Erythroblast (primary cell): ENCODE measurements at places on chromosomes 6 and 20.
A peak's percentile ranks its signal among the peaks of the same experiment; 100 is the strongest.

DNA sequence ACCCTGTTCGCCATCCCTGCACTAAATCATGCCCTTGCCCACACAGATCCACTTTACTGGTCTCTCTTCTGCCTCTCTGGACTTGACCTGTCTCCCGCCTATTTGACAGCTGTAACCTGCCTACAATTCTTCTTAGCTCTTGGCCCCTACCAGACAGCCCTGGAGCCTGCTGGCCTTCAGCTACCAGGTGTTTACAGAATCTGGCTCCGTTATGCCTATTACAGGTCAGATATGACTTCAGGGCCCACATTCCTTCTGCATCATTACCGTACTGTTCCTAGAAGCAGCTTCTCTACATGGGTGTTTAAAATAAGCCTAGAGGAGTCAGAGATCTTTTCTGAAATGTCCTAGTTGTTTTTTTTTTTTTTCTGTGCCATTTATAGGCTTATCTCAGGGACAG lies 45.4 kb upstream of the CCN6 start:
- no peak for DNase-seq

DNA sequence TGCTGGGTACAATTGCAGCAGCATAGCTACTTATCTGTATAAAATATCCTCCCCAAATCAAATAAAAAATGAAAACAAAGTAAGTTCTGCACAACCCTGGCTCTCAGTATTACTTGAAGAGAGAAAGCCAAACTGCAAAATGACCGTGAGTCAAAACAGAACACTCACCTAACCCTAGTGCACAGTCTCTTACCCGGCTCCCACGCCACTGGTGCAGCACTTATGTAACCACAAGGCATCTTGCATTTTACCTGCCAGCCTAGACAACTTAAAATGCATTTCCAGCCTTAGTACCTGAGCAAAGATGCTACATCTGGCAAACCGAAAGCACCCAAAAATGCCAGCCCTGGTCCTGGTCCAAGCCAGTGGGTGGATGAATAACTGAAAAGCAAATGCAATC lies 12.4 kb upstream of the SIRPB1 start:
- no peak for DNase-seq

GRCh38 chr6:3382326-3383279 lies 74.2 kb downstream of the SLC22A23 start:
- DNase-seq: no peak

DNA sequence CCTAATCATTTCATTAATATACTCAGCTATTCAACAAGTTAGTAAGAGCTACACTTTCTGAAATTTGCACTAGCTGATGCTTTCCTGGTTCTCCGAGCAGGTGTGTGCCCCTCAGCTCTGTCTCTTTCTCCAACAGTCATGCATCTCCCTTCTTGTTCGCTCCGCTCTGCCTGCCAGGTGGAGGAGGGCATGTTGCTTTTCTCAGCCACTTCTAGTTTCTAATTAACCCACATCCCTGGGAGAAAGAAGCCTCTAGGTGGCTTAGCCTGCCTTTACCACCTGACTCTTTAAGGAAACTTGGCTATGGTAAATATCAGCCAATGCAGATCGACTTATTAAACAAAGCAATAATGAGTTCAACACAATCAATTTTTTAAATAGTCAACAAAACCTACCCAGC lies 34.2 kb downstream of the LRFN2 start:
- DNase-seq: no peak

DNA sequence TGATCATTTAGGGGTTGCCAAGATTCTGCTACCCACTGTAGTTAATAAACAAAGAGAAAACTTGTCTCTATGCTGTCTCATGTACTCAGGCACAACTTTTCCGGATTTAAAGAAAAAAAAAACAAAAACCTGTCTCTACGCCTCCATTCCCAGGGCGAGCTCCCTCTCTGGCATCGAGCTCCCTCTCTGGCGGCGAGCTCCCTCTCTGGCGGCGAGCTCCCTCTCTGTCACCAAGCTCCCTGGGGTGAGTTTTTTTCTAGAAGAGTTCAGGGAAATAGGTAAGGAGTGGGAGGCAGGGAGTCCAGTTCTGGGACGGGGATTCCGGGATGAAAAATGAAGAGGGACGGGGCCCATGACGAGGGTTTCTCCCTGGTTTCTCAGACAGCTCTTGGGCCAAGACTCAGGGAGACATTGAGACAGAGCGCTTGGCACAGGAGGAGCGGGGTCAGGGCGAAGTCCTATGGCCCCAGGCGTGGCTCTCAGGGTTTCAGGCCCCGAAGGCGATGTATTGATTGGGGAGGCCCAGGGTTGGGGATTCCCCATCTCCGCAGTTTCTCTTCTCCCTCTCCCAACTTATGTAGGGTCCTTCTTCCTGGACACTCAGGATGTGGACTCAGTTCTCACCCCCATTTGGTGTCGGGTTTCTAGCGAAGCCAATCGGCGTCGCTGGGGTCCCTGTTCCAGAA lies 16.5 kb upstream of the HLA-A start:
- DNase-seq: no peak

- peak; percentile 23 for DNase-seq
Observed at GRCh38 chr6:11043378-11043960, 636 bp downstream of the ELOVL2 start.

DNA sequence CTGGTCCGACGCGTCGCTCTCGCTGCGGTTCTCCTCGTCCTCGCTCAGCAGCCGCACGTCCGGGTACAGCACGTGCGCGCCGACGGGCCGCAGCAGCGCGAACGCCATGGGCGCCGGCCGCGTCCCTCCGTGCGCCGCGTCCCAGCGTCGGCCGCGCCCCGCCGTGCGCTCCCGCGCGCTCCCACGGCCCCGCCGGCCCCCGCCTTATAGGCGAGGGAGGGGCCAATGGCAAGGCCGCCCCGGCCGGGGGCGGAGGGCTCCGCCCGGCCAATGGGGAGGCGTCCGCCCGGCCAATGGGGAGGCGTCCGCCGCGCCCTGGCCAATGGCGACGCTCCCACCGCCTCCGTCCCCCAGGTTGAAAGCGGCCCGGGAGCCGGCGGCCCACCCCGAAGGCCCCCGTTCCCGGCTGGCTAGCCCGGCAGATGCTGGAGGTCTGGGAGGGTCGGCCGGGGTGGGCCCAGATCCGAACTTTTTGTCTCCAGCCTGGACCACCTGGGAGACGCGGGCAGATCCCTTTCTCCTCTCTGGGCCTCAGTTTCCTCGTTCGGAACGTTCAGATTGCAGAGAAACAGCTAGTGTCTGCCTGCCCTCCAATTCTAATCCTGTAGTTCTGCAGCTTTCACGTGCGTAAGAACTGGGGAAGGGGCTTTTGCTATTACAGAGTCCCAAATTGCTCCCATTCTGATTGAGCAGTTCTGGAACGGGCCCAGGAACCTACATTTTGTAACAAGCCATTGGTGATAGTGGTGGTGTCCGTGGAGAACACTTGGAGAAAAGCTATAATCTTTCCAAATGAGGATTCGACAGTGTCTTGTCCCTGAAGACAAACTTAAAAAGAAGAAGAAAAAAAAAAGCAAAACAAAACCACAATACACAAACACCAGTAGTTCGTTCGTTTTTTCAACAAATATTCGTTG lies at the start of gene TCF15:
Gene TCF15 (minus strand): TSS at position 180 of the 917 bp plus-strand sequence. CDS start 72 bp downstream, at position 108.
- DNase-seq: peak; percentile 84

DNA sequence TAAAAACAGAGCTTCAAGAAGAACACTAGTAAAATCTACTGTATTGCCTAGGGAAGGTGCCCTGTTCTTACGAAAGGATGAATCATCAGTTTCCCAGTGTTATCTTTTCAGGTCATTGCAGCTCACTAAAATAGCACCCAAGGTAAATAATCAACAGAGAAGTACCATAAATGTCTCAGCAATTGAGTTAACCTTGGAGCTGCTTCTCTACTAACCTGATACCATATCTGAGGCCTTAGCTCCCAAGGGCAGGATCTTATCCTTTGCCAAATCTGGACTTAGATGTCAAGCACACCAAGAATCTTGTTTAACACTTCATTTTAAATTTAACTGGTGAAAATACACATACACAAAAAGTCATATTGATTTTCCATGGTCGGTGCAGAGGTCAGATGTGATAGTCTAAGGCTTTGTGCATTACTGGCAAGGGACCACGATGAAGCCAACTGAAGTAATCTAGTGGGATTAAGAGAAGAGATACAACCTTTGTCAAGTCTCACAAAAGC lies 81.5 kb downstream of the EDN1 start:
- no peak for DNase-seq
